Neural crest cell (in vitro differentiated cells): ENCODE measurements at places on chromosomes 7 and 10. TPM values are rescaled to one million over a fixed set of nuclear protein-coding genes. Genes with fewer than 3 reads are reported as not detected.

OR2A12 gene
- not detected in 2 replicates for total RNA-seq

COL13A1 gene
- 8.1 and 9.5 TPM in 2 replicates for total RNA-seq

CPED1 gene
- 3.6 and 4.3 TPM in 2 replicates for total RNA-seq

DNA sequence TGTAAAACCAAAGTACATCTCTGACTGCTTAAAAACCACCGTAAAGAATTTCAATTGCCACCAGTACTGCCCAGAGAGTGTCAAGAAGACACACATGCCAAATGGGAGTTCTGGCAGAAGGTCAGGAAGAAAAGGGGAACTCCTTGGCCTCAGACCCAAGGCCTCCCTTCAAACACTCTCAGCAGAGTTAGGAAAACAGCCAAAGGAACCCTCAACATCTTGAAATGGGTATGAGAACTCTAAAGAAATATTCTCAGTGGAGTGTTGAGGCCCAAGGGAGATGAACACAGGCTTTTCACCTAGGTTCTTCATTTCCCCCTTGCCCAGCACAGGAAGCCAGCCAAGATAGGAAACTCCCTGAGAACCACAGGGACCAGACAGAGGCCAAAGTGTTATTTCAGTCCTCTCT lies 96.1 kb upstream of the ASAH2 start:
- H3K27ac ChIP-seq = no peak overlapping the region
- no peak for DNase-seq
- no peaks in the 10 kb centered on the region for H3K27me3 ChIP-seq
- no peaks in the 10 kb centered on the region for H3K4me1 ChIP-seq
- peaks cover 10% of the 10 kb centered on the region for H3K36me3 ChIP-seq
- no peak overlapping the region for H3K4me3 ChIP-seq

- H3K36me3 ChIP-seq = no peaks in the 10 kb centered on the region
- H3K27ac ChIP-seq = no peak overlapping the region
These were observed 174.7 kb downstream of the GATA3 start for GRCh38 chr10:8229153-8229552.

DNA sequence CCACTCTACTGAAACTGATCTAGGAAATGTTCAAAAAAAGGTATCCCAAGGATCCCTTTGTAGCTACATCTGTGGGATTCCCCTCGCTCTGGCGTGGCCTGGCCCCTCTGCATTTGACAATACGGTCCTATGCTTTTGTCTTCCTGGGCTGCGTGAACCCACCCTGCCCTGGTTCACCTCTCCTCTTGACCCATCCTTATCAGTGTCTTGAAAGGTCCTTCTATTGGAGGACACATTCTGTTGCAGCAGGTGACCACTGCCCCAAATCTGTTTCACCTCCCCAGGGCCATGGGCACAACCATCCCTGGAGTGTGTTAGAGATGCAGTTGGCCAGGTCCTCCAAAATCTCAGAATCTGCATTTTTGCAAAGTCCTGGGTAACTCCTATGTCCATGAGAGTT lies 100.8 kb downstream of the EGFR start:
- H3K36me3 ChIP-seq = no peaks in the 10 kb centered on the region
- H3K27ac ChIP-seq = no peak overlapping the region
- no peaks in the 10 kb centered on the region for H3K4me1 ChIP-seq
- DNase-seq = no peak
- no peak overlapping the region for H3K4me3 ChIP-seq

DNA sequence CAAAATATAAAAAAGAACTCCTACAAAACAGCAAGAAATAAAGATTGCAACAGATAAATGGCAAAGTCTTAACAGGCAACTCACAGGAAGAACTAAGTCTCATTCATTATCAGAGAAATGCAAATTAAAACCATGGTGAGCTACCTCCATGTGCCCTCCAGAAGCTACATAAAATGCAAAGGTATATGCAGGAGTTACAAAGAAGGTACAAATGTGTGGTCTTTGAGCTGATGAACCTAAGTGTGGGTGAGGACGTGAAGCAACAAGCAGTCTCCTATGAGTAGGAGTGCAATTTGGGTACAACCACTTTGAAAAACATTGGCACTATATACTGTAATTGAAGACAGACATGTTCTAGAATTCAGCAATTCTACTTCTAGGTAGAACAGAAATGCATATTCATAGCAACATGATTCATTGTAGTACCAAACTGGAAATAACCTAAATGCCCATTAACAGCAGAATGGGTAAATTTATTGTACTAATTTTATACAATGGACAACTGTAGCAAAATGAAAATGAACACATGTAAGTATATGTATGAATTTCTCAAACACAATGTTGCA lies 61.6 kb upstream of the KCNMA1 start:
- no peak overlapping the region for H3K4me3 ChIP-seq
- H3K27ac ChIP-seq = no peak overlapping the region

DNA sequence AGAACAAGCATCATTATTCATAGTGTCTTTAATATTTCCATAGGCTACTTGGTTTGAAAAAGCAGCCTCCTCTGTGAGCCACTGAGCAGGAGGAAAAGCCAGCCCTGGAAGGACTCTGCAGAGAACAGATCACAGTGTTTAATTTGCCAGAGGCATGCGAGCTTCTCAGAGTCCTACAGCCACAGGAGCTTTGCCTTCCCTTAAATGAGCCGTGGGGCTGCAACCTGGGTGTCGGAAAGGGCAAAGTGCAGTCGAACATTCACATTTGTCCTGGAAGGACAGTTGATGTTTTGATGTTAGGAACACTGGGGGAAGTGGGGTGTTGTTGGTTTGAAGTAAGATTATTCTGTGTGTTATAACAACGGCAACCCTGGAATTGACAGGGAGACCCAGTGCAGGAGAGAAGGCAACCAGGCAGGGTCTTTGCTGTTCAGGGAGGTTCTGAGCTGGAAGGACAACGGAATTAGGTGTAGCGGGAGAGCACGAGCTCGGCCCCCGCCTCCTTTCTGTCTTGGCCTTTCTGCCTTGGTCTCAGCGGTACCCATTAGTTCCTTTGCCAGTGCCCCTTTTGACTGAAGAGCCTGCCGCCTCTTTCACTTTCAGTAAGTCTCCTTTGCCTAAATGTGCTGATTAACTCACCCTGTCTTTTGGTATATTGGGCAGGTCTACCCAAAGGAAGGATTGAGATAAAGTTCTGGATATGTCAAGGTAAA lies 192.3 kb upstream of the PITRM1 start:
- no peak overlapping the region for H3K4me3 ChIP-seq
- DNase-seq = no peak
- H3K4me1 ChIP-seq = peaks cover 5% of the 10 kb centered on the region
- no peaks in the 10 kb centered on the region for H3K27me3 ChIP-seq

DNA sequence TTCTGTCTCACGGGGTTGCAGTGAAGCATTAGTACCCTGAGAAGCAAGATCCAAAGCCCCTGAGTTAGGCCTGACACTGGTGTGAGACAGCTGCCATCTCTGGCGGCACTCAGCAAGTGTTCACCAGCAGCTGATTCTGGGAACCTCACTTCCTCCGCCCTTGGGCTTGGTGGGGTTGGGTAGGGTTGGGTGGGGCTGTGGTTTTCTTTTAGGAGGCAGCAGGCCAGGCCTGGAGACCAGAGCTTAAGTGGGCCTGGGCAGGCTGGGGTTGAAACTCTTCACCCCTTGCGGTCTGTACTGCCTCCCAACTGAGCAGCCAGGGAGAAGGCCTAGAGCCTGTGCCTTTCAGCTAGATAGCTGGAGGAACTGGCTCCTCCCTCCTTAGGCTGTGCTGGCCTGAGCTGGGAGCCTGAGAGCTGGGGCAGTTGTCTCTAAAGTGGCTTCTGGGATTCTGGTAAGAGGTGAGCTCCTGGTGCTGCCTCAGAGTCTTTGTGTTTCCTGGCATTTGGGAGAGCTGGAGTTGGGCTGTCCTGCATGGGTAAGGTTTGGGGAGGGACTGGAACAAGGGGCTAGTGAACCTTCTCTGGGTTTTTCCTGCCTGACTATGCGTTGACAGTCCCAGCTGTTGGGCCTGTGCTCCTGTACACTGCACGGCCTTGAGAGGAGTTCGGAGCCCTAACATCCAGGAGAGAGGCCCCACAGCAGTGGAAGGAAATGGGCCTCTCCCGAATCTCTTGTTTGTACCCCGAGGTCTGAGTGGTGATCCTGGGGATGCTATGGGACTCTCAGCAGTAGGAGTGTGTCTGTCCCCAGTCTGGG lies 5.1 kb downstream of the TSPAN14 start:
- peak overlapping the region; percentile 58 for H3K4me3 ChIP-seq
- peak overlapping the region; percentile 54 for H3K27ac ChIP-seq
- H3K36me3 ChIP-seq = no peaks in the 10 kb centered on the region
- H3K27me3 ChIP-seq = no peaks in the 10 kb centered on the region
- DNase-seq = no peak

SSC4D gene
- 1.0 and 1.1 TPM in 2 replicates for total RNA-seq

DNA sequence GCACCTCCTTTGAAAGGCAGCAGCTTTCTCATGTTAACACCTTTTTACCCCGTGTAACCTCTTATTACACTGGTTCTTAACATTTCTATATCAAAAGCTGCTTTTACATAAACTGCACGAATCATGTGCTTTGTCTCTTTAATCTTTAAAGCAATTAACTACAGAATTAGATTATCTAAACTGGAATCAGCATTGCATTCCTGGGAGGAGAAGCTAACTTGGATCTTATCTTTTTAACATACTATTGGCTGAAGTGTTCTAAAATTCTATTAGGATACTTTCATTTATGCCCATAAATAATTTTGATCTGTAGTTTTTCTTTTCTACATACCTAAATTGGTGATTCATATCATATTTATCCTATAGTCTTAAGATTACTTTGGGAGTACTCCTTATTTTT lies 428.4 kb upstream of the IGFBP3 start:
- H3K27me3 ChIP-seq = no peaks in the 10 kb centered on the region
- no peaks in the 10 kb centered on the region for H3K36me3 ChIP-seq
- no peak for DNase-seq
- H3K4me3 ChIP-seq = no peak overlapping the region
- H3K4me1 ChIP-seq = peaks cover 24% of the 10 kb centered on the region

DNA sequence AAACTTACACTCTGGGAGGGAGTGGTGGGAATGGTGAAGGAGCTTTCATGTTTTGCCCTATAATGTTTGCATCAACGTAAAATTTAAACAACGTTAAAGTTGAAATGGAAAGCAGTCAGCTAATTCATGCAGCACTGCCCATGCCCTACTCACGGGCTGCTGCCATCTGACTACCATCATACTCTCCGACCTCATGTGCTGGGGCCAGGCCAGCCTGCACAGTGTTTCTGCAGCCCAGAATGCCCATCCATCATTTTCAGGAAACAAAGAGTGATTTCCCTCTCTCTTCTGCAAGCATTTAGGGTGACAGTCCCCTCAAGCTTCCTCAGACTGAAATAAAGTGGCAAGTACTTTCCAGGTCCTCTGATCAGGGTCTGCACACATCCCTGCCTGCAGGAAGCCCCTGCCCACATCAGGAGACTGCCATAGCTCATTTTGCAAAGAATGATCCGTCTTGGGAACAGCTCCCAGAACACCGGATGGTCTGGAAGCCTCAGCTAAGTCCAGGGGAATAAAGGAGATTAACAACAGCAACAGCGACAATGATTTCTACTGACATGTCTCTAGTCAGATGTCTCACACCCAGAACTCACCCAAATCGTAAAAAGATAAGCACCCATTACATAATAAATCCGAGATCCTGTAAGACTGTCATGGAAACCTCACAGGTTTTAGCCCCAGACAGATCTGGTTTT lies 40.3 kb downstream of the ARHGAP22 start:
- no peak overlapping the region for H3K27ac ChIP-seq
- no peaks in the 10 kb centered on the region for H3K27me3 ChIP-seq
- no peak for DNase-seq
- H3K4me3 ChIP-seq = no peak overlapping the region
- H3K4me1 ChIP-seq = peaks cover 9% of the 10 kb centered on the region
- peaks cover 3% of the 10 kb centered on the region for H3K36me3 ChIP-seq

CALN1 gene
- total RNA-seq = 0.51 and 0.64 TPM in 2 replicates

NODAL gene
- not detected in 2 replicates for total RNA-seq

- peaks cover 4% of the 10 kb centered on the region for H3K36me3 ChIP-seq
- no peak overlapping the region for H3K27ac ChIP-seq
- H3K27me3 ChIP-seq = no peaks in the 10 kb centered on the region
These were observed 1255.7 kb upstream of the LRRTM3 start for GRCh38 chr10:65670087-65670486.

DNA sequence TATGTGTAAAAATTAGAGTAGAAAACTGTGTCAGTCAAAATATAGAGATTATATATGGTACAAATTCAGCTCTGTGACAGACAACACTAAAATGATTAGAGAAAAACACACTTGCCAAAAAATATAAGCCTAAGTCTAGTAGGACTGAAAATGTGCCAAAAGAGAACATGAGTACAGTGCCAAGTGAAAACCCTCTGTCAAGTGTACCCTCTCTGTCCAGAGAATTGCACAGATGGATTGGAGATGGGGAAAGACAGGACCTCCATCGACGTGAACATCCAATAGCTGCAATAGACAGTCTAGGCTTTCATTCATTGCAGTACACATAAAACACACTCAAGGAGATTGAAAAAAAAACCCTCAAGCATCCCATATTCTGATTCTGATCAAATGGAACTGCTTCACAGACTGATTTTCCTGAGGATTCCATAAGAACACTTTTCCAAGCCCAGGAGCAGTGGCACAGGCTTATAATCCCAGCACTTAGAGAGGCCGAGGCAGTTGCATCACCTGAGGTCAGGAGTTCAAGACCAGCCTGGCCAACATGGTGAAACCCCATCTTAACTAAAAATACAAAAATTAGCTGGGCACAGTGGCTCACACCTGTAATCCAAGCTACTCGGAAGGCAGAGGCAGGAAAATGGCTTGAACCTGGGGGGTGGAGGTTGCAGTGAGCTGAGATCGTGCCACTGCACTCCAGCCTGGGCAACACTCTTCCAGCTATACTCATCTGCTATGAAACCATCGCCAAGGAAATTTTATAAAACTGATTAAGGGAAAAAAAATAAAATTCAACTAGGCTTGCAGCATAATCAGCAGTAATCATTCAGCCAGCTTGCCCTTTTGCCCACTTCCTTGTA lies 110.0 kb upstream of the TRIM24 start:
- no peak overlapping the region for H3K27ac ChIP-seq
- H3K4me3 ChIP-seq = no peak overlapping the region
- no peaks in the 10 kb centered on the region for H3K4me1 ChIP-seq
- H3K27me3 ChIP-seq = no peaks in the 10 kb centered on the region

C7orf33 gene
- not detected in 2 replicates for total RNA-seq

ADAP1 gene
- 5.2 and 6.4 TPM in 2 replicates for total RNA-seq

DNA sequence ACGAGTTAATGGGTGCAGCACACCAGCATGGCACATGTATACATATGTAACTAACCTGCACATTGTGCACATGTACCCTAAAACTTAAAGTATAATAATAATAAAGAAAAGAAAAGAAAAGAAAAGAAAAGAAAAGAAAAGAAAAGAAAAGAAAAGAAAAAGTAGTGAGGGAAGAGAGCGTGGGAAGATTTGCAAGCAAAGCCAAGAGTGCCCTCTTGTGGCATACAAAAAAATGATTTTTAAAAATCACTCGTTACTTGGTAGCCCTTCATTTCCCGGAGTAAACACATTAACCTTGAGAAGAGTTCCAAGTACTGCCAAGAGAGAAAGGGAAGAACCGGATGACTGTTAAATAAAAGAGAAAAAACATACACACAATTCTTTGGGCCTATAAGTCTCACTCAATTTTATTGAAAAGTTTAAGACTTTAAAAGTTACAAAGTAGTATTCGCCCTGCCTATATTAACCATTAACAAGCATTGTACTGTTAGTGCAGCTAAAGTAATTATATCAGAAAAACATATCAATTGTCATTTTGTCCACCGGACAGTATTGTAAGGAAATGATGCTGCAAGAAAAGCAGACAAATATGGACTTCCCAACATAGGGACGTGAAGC lies 6.2 kb upstream of the CH25H start:
- no peaks in the 10 kb centered on the region for H3K36me3 ChIP-seq
- peaks cover 37% of the 10 kb centered on the region for H3K27me3 ChIP-seq
- H3K4me1 ChIP-seq = peaks cover 10% of the 10 kb centered on the region
- no peak overlapping the region for H3K4me3 ChIP-seq
- no peak for DNase-seq

- H3K36me3 ChIP-seq = peaks cover 2% of the 10 kb centered on the region
- H3K4me3 ChIP-seq = no peak overlapping the region
- no peak for DNase-seq
- H3K27me3 ChIP-seq = no peaks in the 10 kb centered on the region
These were observed 89.9 kb downstream of the PHYHIPL start for GRCh38 chr10:59266321-59266720.
